GM12864 (cell line): ENCODE measurements at places on chromosomes 16 and 17.

DNA sequence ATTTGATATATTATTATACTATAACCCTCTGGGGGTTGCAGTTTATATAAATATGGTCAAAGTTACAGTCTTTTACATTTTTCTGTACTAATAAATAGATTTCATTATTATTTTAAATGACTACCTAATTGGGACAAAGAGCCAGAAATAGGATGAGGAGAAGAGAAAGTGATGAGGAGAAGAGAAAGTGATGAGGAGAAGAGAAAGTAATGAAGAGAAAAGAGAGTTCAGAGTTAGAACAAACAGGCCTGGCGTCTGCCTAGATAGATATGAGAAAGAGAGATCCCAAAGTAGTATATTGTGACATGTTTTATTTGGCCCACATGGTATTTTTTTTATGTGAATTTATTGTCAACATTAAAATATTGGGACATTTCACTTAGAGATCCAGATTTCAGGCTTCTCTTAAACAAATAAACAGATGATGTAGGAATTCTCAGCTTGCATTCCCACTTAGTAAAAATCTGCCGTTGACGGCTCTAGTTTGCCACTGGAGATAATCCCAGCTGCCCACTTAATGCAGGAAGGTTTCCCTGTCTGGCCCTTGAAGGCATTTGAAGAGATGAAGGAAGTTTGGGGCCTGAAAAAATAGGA lies 210.7 kb downstream of the STX8 start:
- no peak for DNase-seq

GRCh38 chr16:53421248-53421647 lies 13.0 kb upstream of the RBL2 start:
- no peak for DNase-seq

DNA sequence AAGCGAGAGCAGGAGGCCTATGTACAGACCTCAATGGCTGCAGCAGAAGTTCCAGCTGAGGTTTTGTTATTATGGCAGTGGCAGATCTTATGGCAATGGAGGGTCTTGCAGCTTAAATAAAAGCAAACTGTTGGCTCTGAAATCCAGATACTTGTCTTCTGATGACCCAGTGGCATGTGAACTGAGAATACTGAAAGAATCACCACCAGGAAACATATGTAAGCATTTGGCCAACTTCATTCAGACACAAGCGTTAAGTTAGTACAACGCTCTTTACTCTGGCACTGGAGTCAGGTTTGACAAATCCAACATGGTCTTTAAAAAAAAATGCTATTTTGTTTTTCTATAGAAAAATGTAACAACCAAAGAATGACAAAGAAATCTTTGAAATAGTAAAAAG lies 70.5 kb downstream of the CFDP1 start:
- no peak for DNase-seq

DNA sequence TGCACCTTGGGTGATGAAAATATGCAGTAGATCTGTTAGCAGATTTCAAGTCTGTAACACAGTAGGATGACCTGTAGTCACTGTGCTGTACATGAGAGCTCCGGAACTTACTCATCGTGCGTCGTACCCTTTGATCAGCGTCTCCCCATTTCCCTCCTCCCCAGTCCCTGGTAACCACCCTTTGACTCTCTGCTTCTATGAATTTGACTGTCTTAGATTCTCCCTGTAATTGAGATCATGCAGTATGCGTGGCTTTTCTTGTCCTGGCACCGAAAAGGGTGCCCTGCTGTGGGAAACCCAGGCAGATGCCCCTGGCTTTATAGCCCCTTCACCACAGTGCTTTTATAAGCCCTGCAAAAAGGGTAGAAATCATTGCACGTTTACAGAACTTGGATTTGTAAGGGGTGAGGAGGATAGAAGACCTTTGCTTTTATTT lies 20.5 kb downstream of the CLEC16A start:
- DNase-seq = no peak

DNA sequence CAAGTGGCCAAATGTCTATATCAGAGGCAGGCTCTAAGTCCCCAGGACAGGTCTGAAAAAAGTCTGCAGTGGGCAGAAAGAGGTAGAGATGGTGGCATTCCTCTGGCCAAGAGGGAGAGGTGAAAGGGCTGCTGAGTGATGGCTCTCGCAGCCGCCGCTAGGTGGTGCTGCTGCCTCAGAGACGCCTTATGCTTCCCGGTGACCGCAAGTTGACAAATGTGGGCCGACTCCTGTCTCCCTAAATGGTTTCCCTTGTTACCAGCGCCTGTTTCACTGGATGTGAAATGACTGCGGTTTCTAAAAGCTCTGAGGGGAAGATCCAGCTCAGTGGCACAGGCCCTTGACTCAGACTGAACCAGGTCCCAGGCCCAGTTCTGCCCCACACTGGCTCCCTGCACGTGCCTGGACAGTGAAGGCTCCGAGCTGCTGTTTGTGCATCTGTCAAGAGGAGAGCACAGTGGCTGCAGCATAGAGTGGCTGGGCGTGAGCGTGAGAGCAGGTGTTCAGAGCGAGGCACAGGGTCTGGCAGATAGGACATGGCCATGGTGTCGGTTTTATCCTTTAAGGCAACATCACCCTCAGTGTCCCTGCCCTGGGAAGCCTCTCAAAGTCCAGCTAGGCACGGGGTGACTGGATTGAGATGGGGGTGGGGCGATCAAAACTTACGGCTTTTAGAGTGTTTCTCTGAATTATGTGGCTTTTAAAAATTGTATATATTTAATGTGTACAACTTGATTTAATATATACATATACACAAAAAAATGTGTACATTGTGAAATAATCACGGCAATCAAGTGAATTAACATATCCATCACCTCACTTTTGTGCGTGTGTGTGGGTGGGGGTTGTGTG lies 19.9 kb downstream of the CLEC16A start:
- no peak for DNase-seq

DNA sequence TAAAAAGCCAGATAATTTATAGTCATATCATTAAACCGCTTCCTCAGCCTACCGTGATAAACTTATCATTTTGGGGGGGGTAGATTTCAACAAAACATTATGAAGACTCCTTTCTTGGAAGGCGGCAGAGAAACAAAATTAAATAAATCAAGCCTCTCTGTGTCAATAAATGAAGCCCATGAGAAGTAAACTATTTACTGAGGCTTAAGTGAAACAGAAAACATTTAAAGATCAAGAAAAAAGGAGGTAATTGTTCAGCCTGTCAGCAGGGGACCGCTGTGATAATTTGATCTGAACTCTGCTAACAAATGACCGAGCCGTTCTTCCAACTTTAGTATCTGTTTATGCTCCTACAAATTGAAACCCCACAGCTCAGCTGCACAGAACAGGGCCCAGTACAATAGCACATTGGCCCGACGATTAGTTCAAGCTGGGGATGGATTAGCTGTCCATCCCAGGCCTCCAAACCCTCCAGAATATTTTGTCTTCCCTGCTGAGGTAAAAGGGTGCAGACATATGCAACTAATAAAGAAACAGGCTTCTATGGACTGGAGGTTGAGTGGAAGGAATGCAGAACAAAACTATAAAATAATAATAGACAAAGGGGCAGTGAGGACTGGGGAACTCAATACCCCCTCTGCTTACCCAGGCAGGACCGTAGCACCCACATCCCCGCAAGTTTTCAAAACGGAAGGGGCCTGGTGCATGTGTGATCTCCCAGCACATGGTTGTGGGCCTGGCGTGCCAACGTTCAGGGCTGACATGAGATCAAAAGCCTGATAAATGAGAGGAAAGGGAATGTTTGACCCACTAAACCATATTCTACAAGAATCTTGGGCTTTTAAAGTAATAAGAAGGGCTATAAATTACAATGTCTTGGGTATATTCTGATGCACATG lies 298.1 kb upstream of the IRX5 start:
- no peak for DNase-seq

GRCh38 chr17:17150448-17150800 lies 55.7 kb downstream of the PLD6 start:
- DNase-seq = peak; percentile 16

- no peak for DNase-seq
These were observed 415 bp downstream of the XYLT1 start for GRCh38 chr16:17470182-17470907.

DNA sequence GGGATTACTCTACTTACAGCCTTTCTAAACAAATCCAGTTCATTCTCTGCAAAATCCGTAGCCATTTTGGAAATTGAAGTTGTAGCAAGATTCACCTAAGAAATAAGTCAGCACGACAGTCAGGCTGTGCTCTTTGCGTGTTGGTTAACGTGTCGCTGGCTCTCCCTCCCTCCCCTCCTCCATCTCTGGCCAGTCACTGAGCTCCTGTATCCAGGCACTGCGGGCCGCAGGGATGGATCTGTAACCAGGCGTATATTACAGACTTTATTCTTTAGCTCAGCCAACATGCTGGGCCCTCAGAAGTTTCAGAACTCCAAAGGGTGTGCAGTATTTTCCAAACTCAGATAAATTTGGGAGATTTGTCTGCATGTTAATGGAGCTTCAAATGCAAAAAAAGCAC lies 30.8 kb downstream of the KDM8 start:
- DNase-seq = no peak

DNA sequence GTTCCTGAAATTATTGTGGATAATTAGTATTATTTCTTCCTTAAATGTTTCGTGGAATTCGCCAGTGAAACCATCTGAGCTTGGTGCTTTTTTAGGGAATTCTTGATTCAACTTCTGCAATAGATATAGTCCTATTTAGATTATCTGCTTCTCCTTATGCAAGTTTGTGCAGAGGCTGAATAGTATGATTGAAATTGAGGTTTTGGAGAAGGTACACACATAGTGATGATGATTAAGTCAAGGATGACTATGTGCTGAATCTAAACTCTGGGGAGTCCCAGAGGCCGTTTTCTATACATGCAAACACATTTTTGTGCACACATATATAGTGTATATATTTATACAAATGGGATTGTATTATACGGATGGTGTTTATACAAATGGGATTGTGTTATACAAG lies 5.2 kb upstream of the MYH4 start:
- no peak for DNase-seq

GRCh38 chr17:40110026-40110845 lies 9.8 kb upstream of the NR1D1 start:
- DNase-seq = no peak

DNA sequence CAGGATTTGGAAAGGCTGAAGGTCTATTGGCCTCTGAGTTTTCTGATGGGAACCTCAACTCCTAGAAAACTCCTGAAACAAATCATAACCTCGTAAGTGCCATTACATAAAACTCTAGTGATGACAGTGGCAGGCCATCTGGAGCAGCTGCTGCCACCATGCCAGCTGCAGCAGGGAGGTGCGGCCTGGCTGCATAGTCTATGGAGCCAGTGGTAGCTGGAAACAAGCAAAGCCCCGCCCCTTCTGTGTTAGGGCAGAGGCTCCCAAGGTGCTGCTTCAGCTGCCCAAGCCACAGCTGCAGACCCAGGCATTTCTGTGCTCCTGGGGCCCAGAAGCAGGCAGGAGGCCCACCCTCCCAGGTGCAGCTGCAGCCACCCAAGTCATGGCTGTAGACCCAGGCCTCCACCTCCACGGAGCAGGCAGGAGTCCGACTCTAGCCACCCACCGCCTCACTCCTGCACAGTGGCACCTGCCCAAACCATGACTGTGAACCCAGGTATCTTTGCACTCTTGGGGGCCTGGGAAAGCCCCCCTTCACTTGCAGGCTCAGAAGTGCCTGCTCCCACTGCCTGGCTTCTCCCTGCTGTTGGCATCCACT lies 254.1 kb upstream of the KCNJ16 start:
- no peak for DNase-seq

DNA sequence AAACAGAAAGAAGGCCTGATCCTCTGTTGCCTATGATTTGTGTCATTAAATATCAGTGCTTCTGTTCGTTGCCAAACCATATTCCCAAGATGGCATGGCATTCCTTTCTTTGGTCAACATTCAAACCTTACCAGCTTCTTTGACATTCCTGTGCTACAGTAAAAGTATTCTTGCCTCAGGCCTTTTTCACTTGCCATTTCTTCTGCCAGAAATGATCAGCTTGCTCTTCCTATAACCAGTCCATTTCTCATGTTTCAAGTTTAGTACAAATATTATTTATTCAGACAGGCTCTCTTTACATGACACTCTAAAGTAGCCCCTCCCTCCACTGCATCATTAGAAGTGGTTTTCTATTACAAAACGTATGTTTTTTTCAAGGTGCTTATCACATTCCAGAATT lies 278.3 kb downstream of the KCNJ2 start:
- DNase-seq = no peak

DNA sequence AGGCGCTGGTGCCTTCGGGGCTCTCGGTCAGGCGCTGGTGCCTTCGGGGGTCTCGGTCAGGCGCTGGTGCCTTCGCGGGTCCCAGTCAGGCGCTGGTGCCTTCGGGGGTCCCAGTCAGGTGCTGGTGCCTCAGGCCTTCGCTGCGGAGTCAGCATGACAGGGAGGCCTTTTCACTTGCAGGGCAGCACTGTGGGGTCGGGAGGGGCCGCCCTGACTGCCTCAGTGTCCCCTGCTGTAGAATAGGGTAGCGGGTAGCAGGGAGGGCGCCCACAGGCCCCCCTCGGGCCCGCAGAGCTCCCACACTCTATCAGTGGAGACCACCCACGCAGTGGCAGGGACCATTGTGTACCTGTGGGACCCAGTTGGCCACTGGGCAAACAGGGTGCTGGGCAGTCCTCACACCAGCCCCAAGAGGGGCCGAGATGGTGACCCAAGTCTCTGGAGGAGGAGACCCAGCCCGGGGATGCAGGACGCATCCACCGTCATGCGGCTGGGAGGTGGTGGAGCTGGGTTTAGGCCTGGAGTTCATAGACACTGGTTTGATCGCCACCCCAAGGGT lies 38.0 kb downstream of the ZFPM1 start:
- DNase-seq = no peak

DNA sequence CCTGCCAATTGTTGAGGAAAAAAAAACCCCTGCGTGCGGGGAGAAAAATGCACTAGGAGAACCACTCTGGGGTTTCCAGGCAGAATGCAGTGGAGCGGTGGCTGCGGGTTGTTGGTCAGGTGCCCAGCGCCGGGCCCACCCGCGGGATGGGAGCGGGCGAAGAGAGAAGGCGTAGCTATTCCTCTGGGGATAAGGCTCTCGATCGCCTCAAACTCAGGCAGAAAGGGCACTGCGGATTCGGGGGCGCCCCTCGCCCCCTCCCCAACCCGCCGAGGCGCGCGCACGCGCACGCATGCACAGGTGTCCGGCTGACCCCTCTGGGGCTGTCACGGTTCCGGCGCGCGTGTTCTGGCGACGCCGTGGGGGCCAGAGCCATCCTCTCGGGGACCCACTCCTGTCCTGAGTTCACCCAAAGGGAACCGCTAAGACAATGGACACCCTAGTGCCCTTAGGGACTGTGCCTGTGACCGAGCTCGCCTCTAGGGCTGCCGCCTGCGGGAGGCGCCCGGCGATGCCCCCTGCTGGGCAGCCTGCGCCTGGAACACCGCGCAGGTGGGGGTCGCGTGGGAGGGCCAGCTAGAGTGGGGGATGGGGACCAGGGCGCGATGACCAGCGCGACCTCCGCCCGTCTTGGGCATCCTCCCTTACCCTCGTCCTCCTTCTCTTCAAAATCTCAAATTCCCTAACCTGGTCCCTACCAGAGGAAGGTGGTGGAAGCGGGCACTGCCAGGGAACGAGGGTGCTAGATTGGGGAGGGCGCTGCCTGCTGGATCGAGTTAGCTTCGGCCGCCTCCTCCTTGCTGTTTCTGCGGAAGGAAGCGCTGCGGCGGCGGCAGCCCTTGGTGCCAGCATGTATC lies 14.4 kb upstream of the CBX8 start:
- no peak for DNase-seq
